NCI-H446 treated with DMSO at 0.1 percent for 48 hours (cell line): ENCODE measurements at places on chromosomes 4 and X.

DNA sequence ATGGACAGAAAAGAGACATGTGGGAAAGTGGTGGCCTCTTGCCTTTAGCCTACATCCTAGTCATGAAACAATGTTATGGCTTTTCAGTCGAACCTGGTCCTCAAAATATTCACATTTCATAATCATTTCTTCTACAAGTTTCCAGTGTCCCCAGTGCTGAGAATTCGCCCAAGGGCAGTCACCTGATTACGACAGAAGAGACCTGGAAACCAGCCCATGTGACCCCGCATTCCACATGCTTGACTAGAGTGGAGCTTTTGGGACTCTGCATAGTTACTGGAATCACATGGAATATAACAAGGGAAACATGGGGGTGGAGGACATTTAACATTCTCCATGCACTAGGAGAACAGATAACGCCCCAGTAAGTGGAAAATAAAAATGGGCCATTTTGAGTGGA, 100.1 kb downstream of the PPARGC1A start:
- no peak for DNase-seq

GRCh38 chr4:45467157-45467556, 656.7 kb downstream of the GABRG1 start:
- no peak for DNase-seq

GRCh38 chr4:169342906-169343564, 72.3 kb upstream of the SH3RF1 start:
- DNase-seq = no peak

DNA sequence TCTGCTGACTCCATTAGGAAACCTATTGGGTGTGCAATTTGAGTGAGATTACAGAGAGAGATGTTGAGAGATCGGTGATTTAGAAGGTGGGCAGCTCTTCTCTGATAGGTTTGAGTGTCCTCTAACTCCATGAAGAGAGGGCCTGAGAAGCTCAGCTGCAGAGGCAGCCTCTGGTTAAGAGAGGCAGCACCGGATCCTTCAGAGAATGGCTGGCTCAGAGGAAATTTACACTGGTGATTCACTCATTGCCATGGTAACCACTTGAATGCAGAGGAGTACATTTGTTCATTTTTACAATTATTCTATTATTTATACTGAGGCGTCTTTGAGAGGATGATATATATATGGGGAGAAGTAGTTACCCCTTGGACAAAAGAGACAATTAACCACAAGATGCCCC, 171.7 kb downstream of the PDGFRA start:
- no peak for DNase-seq

GRCh38 chr4:163748449-163748848, 254.0 kb downstream of the TMA16 start:
- no peak for DNase-seq

DNA sequence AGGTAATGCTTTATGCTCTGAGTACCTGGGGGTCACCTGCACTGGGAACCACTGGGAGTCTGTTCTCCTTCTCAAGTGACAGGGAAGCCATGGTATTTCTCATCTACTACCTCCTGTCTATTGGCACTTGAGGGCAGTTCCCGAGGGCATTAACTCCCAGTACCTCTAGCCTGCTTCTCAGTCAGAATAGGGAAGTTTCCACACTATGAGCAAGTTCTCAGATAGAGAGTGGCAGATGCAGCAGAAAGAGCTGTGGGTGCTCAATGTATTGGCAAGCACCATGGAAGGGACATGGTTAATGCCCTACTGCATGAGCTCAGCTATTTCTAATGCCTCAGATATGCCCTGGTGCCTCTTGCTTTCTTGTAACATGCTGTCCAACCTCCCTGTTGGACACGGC, 74.1 kb downstream of the ANOS1 start:
- no peak for DNase-seq

- no peak for DNase-seq
Observed at GRCh38 chr4:118756958-118757357, 71.8 kb downstream of the METTL14 start.

DNA sequence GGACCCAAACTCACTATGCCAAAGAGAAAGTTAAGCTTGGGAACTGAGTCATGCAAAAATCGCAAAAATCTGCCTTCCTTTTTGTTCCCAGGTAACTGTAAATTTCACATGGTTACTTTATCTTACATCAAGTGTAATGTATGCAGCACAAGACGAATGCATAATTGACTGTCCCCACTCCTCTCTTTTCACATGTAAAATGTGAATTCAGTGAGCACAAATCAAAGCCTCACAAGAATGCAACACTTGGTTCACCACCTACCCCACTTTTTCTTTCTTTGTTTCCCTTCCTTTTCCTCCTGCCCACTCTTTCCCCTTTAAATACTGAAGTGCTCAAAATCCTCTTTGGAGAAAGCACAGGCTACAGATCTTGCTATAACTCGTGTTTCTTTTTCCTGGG, 53.2 kb downstream of the MAGED4B start:
- DNase-seq = no peak

- DNase-seq = no peak
Observed at GRCh38 chr4:169153481-169154087, 117.2 kb downstream of the SH3RF1 start.

DNA sequence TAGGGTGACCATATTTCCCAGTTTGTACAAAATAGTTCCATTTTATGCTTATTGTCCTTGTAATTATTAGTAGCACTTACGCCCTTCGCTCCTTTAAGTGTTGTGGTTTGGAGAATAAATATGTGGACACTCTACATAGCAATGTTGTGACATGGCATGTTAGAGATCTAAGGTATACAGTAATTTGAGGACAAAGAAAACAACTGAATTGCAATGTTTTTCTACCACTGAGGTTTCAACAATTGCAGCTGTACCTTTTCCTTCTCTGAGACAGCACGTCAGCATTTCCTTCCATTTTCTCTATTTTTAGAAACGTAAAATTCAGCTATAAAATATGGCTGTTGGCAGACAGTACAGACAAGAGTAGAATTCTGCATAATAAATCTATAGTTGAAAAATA, 323.1 kb downstream of the MAPK10 start:
- DNase-seq = no peak

DNA sequence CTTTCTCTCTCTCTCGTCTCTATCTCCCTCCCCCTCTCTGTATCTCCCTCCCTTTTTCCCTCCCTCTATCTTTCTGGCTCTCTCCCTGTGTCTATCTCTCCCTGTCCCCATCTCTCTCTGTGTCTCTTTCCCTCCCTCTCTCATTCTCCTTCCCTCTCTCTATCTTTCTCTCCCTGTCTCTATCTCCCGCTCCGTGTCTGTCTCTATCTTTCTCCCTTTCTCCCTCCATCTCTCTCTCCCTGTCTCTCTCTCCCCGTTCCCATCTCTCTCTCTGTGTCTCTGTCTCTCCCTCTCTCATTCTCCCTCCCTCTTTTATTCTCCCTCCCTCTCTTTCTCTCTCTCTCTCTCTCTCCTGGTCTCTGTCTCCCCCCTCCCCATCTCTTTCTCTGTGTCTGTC, 22.9 kb downstream of the IL3RA start:
- DNase-seq = no peak

GRCh38 chr4:85829276-85830051, 354.5 kb downstream of the ARHGAP24 start:
- no peak for DNase-seq
